ENCODE measurements at places on chromosomes 11 and 22.

GRCh38 chr11:70680781-70681281 is 282.5 kb downstream of the CTTN start:
- no peak for DNase-seq

DNA sequence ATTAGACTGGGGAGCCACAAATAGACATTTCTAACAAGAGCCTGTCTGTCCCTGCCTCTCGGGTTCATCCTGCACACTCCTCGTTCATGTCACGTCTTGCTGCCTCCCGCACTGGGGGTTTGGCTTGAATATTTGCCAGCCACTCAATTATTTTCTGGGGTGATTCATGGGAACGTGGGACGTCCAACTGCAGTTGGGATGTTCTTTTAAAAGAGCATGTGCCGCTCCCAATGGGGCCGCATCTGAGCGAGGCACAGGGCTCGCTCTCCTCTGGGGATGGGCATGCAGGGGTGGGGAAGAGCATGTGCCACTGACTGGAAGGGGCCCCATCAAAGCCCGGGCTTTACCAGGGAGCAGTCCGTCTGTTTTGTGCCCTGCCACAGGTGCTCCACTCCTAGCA is 43.4 kb downstream of the PARVG start:
- DNase-seq, result no peak

- DNase-seq, result no peak
Observed at GRCh38 chr11:61728066-61728939, 24.1 kb upstream of the MYRF start.

DNA sequence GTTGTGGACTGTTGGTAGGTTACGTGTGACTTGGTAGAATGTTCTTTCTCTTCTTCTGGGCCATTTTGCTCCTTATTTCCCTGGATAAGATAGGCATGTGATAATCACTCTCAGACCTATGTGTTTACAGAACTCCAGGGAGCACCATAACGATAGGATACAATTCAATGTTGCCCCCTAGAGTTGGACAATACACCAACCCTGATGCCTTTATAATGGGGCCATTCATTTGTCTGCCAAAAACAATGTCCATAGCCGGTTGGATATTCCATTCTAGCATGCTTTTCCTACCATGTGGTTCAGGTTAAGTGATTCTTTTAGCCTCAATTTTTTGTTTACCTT is 60.5 kb downstream of the APIP start:
- no peak for DNase-seq

DNA sequence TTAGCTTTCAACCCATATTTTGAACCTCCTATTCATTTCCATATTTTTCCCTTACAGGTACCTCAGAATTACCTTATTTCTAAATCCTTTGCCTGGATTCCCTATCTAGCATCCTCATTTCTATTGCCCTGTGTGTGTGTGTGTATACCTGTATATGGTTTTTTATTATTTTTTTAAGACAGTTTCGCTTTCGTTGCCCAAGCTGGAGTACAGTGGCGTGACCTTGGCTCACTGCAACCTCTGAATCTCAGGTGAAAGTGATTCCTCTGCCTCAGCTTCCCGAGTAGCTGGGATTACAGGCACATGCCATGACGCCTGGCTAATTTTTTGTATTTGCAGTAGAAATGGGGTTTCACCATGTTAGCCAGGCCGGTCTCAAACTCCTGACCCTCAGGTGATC is 12.6 kb downstream of the HIPK3 start:
- DNase-seq, result no peak

- DNase-seq, result no peak
Observed at GRCh38 chr11:103907136-103907535, 129.3 kb upstream of the DDI1 start.

DNA sequence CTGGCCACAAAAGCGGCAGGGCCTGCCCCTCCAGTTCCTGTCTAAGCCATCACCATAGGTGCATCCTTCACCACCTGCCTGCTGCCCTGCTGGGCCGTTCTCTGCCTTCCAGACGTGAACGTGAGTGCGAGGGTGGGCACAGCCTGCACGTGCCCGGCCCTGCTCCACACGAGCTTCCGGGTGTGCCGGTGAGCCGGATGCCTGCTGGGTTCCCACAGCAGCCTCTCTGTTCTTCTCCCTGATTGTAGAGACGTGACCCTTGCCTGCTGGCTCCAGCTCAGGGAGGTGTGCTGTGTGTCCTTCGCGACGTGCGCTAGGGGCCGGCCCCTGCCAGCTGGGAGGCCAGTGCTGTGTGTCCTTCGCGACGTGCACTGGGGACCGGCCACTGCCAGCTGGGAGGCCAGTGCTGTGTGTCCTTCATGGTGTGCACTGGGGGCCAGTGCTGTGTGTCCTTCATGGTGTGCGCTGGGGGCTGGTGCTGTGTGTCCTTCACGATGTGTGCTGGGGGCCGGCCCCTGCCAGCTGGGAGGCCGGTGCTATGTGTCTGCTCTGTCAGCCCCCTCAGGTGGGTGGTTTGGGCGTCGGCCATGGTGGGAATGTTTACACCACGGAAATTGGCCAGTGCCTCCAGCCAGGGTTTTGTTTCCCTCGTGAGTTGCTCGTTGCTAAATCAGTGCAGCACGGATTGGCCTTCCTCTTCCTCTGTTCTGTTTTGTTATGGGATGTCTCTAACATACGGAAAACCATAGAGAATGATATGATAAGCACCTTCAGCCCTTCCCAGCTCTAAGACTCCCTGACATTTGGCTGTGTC is 35.4 kb upstream of the BRSK2 start:
- DNase-seq, result no peak

DNA sequence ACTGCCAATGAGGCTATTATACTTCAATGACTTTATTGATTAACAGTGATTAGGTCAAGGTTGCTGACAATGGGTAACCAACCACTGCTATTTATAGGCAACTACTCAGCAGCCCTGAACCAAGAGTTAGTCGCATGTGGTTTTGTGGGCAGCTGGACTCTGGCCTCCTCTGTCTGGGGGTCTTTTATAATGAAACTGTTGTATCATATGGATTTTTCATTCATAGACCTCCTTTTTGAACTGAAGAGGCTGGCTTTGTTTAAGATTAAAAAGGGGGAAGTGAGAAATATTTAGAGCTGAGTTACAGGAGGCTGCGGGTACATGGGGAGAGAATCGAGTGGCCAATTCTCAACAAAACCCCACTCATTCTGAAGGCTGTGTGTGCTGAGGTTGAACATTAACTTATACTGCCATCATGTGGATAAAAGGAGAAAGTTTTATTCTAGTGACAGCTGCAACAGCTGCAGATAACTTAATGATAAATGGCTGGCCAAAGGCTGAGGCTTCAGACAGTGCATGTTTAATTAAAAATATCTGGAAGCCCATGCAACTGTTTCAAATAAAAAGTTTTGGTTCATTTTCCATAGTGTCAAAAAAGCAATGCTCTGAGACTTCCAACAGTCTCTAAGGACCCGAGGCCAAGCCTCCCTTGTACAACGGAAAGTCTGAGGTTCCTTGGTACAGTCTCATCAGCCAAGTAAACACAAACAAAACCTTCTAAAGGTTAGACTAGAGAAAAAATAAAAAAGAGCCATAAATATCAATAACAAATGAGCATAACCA is 682.6 kb downstream of the KCNA4 start:
- peak; percentile 5 for DNase-seq

DNA sequence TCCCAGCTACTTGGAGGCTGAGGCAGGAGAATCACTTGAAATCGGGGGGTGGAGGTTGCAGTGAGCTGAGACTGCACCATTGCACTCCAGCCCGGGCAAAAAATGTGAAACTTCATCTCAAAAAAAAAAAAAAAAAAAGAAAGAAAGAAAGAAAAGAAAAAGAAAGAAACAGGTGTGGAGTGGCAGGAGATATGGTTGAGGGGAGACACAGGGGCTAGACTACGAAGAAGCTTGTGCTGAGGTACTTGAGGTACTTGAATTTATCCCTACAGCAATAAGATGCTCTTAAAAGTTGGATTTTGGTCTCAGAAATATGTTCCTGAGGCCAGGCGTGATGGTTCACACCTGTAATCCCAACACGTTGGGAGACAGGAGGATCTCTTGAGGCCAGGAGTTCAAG is 2.2 kb upstream of the MAJIN start:
- no peak for DNase-seq

DNA sequence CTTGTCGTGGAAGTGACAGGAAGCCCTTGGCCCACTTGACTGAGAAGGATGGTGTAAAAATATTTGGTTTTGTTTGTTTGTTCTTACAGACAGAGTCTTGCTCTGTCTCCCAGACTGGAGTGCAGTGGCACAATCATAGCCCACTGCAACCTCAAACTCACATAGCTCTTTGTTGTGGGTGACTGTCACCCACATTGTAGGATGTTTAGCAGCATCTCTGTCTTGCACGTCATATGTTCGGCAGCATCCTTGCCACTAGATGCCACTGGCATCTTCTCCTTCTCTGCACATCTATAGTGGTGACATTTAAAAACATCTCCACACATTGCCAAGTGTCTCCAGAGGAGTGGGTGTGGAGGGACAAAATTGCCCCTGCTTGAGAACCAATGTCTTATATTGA is 56.8 kb downstream of the PRR5L start:
- DNase-seq, result no peak

DNA sequence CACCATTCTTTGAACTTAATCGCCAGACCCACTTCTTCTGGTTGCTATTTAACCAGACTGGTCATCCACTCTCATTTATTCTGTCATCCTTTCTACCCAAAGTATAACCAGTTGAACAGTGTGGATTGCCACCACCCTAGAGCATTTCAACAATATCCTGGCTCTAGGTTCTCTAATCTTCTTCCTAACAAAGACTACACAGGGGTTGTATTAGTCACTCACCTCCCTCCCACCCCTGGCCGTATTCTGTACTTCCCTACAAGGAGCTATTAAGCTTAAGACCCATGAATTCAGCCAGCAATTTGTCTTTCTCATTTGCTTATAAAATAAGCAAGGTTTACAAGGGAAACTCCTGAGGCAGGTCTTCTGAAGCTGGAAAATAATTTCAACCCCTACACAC is 46.9 kb upstream of the CEP126 start:
- DNase-seq, result no peak

Data from suppressor macrophage treated with lipopolysaccharide for 4 hours (primary cell).